ENCODE measurements at places on chromosomes 1 and 21. TPM values are rescaled to one million over a fixed set of nuclear protein-coding genes. Genes with fewer than 3 reads are reported as not detected.

GRCh38 chr1:42017259-42017658, 98.5 kb upstream of the HIVEP3 start:
- H3K4me1 ChIP-seq = no peaks in the 10 kb centered on the region
- no peak for DNase-seq
- H3K27ac ChIP-seq = no peak overlapping the region

The E2F2 gene
- 0.04 TPM for polyA plus RNA-seq

DNA sequence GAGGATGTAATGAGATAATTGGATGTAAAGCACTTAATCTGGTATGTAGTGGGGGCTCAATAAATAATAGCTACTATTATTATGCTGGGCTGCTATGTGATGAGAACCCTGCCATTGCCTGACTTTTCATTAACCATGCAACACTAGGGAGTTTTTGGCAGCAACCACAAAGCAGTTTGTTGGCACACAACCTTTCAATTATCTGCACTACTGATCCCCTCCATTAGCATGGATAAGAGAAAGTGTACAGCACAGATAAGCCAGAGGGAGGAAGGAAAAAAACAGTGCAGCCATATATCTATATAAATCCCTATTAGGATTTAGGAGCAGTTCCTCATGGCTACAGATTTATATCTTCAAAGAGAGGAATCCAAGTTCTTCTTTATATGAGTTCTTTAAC, 498.5 kb downstream of the NUF2 start:
- no peaks in the 10 kb centered on the region for H3K27me3 ChIP-seq
- H3K4me3 ChIP-seq = no peak overlapping the region
- no peaks in the 10 kb centered on the region for H3K4me1 ChIP-seq
- H3K36me3 ChIP-seq = no peaks in the 10 kb centered on the region
- no peak overlapping the region for H3K27ac ChIP-seq
- DNase-seq = no peak

- H3K27ac ChIP-seq = peak overlapping the region; percentile 99
- H3K36me3 ChIP-seq = no peaks in the 10 kb centered on the region
- H3K27me3 ChIP-seq = no peaks in the 10 kb centered on the region
- H3K4me1 ChIP-seq = peaks cover 64% of the 10 kb centered on the region
- peak overlapping the region; percentile 84 for H3K4me3 ChIP-seq
- DNase-seq = no peak
Measured at GRCh38 chr1:206687915-206688442, 3.3 kb downstream of the MAPKAPK2 start.

GRCh38 chr1:143680304-143680703, 291.5 kb downstream of the FAM72C start:
- H3K27me3 ChIP-seq = peaks cover 2% of the 10 kb centered on the region
- no peak overlapping the region for H3K4me3 ChIP-seq
- DNase-seq = no peak

Data from heart left ventricle (tissue), 16 donors.